Activated gamma-delta T cell treated with anti-CD3 and anti-CD28 coated beads, Interleukin-2, amount 50 U/mL, for 16 hours (primary cell): ENCODE measurements at places on chromosomes 2 and 18.

GRCh38 chr2:24618144-24618543 lies 127.1 kb downstream of the NCOA1 start:
- DNase-seq: no peak

DNA sequence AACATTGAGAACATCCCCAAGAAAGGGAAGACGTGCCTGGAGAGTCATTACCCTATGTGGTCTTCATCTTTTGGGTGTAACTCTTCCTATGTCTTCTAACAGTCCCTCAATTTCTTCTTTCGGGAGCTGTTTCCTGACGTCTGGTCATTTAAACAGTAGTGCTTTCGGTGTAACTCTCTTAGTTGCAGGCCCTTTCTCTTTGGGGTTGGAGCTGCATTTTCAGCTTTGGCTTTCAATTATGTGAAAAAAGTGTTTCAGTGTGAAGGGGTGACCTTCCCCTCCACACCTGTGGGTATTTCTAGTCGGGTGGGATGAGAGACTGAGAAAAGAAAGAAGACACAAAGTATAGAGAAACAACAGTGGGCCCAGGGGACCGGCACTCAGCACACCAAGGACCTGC lies 105.9 kb downstream of the CERS6 start:
- no peak for DNase-seq

DNA sequence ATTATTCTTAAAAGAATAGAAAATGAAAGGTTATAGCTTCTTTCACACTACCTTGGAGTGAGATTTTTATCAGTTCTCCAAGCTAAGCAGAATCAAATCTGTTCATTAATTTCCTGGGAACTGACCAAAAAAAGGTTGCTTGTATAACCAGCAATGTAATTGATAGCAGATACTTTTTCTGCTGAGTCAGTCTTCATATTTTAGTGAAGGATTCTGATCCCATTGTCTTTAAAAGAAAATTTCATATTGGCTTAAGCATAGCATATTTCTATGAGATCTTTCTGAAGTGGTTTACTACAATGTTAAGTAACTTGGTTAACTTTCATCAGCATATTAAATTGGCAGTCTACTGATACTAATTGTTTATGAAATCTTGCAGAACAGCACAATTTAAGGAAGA lies 338.0 kb downstream of the TMX3 start:
- DNase-seq: no peak

DNA sequence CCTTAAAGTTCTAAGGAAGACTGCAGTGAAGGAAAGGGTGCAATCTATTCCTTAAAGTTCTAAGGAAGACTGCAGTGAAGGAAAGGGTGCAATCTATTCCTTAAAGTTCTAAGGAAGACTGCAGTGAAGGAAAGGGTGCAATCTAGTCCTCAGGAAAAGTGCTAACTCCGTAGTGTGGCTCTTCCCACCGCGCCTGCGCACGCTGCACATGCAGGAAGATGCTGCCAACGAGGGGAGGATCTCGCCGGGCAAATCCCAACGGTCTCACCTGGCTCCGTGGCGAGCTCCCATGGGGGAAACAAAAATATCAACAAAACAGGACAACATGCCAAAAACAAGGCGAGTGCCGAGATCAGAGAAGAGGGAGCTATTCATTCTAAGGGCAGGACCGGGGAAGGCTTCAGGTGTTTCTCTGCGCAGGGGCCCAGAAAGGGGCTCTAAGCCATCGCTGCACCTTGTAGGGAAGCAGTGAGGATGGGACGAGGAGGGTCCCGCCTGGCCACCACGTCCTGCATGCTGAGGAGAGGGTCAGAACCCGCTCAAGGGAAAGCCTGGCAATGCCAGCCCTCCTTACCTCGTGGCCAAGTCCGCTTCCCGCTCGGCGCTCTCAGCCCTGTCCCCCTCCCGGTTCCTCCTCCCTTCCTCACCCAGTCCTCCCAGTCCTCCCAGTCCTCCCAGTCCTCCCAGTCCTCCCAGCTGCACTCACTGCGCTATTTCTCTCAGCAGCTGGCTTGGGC lies 24.5 kb downstream of the TIMM21 start:
- no peak for DNase-seq
